ENCODE measurements at places on chromosomes 6 and 20.

GRCh38 chr20:3811467-3812258 lies 8.7 kb upstream of the AP5S1 start:
- peak; percentile 81 for DNase-seq

DNA sequence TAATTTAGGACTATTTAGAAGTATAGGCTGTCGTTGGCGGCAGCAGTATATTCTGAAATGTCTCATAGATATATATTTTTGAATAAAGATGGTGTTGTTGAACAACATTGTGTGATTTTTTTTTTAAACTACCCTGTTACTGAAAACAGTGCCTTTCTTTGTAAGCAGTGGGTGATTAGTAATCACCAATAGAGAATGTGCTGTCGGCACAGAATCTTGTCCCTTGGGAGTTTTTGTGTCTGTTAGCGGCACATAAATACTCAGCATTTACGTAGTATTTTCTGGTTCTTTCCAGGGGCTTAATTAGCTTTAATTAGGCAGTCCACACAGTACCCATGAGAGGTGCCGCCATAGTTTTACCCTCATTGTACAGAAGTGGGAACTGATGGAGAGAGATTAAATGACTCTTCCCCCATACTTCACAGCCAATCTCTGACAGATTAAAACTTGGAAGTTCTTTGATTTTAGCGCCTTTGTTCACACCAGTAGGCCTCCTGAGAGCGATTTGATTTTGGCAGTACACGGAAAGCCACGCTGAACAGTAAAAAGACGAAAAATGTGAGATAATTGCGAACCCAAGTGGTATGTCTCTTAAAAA lies 58.8 kb downstream of the RPRD1B start:
- no peak for DNase-seq

GRCh38 chr6:579339-579738 lies 77.6 kb downstream of the HUS1B start:
- DNase-seq: no peak

DNA sequence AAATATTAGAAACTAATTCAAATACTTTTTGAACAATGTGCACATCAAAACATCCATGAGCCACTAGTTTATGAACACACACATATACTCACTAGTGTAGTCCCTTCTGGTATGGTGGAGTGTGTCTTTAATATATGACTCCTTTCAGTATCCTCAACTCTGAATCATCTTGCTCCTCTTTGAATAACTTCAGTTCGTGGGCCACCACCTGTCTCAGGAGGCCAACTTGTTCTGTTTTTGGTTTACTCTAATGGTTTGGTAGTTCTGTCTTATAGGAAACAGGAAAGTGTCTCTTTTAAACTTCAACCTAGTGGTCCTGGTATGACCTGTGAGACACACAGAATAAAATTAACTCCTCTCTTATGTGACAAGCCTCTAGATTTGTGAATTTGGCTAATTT lies 55.6 kb downstream of the ZNF292 start:
- no peak for DNase-seq

GRCh38 chr6:152680879-152681517 lies 16.7 kb upstream of the MYCT1 start:
- DNase-seq: no peak
